Panc1 (cell line): ENCODE measurements at places on chromosomes 5 and 9.

- DNase-seq, result no peak
Measured at GRCh38 chr5:155150012-155150411, 136.5 kb downstream of the KIF4B start.

DNA sequence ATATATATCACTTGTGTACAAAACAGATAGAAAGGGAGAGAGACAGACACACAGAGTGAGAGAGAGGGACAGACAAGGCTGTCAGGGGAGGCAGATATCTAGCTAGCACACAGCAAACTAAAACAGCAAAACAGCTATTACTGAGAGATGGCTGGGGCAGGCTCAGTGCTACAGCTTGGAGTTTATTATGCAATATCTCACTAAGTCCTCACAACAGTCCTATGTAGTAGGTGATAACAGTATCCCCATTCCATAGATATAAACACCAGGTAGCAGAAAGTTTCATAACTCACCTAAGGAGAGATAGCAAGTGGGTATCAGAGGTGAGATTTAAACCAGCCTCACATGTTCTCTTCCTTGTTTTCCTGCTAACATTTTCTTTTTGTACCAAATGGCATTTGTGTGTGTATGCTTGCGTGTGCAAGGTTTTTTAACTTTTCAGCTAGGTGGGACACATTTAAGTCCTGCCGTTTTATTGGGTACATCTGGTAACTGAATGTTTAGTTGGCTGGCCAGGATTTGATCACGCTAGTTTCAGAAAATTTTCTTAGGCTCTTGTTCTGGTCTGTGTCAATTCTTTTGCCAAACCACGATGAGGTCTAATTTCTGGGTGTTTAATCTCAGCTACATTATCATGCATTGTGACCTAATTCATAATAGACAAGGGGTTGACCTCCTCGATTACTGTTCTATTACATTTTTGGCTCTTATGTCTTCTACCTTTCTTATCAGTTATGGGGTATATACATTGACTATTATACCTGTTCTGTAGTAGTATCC, 105.1 kb downstream of the LMNB1 start:
- DNase-seq, result no peak

DNA sequence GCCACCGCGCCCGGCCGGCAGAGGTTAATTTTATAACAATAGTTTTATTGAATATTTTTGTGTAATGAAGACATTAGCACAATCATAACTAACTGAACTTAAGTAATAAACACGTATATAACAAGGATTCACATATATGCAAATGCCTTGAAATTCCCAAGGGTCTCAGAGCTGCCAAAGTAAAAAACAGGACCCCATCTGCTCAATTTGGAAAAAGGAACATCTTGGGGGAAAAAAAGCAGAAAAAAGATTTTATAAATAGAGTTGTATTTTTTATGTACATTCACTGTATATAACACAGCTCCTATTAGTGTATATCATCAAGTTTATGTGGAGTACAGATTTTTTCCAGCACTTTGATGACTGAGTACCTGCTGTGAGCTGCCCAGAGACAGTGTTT, 366.7 kb downstream of the BRINP1 start:
- DNase-seq, result no peak

GRCh38 chr5:57715296-57715695, 232.7 kb upstream of the ACTBL2 start:
- no peak for DNase-seq

- DNase-seq, result no peak
Measured at GRCh38 chr5:102314328-102314727, 18.2 kb upstream of the SLCO4C1 start.

DNA sequence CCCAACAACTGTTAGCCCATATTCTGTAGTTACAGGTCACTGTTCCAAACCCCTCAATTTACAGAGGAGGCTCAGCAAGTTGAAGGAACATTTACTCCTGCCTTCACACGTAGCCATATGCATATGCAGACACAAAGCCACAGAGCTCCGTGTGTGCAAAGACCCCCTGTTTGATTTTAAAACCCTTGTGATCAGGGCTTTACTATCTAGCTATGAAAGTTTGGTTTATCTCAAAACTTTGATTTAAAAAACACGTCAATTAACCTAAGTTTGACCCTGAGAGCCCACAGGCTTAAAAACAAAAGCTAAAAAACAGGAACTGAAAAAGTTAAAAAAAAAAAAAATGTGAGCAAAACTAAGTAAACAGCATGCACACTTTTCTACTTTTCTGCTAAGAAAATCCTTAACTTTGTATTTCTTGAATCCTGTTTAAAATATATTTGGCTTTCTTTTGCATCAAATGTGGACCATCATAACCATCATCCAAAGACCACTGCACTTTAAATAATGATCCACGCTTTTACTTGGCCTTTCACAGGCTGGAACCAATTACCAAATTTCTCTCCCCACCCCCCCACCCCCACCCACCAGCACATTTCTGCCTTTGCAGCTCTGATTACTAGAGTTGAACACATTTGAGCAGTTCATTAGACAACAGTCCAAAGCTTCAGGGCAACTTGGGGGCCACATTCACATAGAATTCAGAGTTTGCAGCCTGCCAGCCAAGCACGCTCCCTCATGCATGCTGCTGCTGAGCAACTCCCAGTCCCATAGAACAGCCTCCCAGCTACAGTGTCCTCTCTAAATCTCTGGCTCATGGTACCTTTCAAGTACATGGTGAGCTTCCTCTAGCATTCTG, 128.8 kb upstream of the MAP3K1 start:
- no peak for DNase-seq

DNA sequence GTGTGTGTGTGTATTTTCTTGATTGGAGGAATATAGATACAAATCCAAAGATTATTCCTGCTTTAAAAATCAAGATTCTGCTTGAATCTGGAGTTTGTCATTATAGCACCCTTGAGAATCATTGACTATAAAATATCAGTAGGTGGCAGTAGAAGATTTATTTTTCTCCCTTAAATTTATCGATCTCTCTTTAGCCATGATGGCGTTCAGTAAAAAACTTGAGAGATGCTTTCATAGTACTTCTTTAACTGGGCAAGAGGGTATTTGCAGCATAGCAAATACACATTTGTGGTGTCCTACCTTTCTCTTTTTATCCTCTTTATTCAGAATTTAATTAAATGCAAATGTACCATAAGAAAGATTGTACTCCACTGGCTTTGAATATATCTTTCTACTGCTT, 307.7 kb downstream of the ADGRV1 start:
- DNase-seq, result peak; percentile 17

DNA sequence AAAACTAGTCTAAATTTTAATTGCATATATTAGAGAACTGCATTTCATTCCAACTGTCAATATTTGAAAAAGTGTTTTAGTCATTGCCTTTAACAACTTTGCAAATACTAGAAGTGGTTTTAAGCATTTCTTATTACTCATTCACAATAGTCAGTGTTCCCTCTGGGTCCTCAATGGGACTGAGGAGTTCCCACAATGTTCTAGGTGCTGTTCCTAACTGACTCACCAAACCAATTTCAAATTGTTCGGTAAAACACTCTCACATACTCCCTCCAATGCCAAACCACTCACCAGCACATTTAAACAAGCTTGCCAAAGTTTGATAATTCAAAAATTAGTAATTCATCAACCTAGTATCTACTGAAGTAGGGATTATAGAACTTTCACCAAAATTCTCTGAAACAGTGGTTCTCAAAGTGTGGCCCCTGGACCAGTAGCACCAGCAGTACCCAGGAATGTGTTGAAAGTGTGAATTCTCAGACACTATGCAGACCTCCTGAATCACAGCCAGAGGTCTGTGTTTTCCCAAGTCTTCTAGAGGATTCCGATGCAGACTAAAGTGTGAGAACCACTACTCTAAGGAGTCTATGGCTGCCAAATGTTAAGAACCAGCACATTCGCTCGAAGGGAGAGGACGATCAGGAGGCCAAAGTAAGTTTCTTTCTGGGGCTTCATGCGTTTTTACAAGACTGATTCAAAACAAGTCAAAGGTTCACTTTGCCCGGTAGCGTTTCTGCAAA, 72.8 kb downstream of the APBA1 start:
- no peak for DNase-seq

DNA sequence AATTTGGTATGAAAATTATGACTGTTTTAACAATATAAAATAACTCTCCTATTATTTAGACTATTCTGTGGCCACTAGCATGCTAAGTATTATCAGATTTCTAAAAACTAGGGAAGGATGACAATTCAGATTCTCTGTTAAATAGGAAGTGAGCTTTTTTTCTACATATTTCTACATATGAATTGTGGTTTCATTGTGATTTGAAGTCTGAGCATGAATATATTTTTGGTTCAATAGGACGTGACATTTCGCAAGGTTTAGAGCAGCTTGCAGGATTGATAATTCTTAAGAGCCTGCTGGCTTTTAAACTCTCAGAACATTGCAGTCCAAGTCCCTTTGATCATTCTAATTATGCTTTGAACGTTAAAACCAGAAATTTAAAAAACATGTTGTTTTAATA, 82.9 kb downstream of the ADGRV1 start:
- no peak for DNase-seq

GRCh38 chr5:126370796-126371718, 52.2 kb upstream of the GRAMD2B start:
- DNase-seq, result no peak

GRCh38 chr5:56148453-56148971, 84.6 kb downstream of the ANKRD55 start:
- DNase-seq, result no peak
